ENCODE measurements at places on chromosomes 6 and 20.

DNA sequence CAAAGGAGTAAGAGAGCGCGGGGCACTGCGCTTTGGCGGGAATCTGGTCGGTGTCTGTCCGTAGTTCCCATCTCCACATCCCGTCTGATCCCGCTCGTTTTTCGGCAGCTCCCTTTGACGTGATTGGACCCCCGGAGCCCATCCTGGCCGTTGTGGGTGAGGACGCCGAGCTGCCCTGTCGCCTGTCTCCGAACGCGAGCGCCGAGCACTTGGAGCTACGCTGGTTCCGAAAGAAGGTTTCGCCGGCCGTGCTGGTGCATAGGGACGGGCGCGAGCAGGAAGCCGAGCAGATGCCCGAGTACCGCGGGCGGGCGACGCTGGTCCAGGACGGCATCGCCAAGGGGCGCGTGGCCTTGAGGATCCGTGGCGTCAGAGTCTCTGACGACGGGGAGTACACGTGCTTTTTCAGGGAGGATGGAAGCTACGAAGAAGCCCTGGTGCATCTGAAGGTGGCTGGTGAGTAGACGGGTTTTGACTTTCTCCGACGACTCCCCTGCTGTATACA is 1.4 kb downstream of the BTN1A1 start:
- peak; percentile 21 for DNase-seq

- no peak for DNase-seq
These were observed 37.3 kb upstream of the MAP7 start for GRCh38 chr6:136587527-136587926.

- peak; percentile 39 for DNase-seq
These were observed 472.1 kb upstream of the RNF217 start for GRCh38 chr6:124490122-124490521.

- no peak for DNase-seq
These were observed at the start of gene TRDN for GRCh38 chr6:123636782-123637181. Gene TRDN, minus strand, starts transcription at chr6:123636950. Its CDS starts 175 bp downstream, at chr6:123636775.

DNA sequence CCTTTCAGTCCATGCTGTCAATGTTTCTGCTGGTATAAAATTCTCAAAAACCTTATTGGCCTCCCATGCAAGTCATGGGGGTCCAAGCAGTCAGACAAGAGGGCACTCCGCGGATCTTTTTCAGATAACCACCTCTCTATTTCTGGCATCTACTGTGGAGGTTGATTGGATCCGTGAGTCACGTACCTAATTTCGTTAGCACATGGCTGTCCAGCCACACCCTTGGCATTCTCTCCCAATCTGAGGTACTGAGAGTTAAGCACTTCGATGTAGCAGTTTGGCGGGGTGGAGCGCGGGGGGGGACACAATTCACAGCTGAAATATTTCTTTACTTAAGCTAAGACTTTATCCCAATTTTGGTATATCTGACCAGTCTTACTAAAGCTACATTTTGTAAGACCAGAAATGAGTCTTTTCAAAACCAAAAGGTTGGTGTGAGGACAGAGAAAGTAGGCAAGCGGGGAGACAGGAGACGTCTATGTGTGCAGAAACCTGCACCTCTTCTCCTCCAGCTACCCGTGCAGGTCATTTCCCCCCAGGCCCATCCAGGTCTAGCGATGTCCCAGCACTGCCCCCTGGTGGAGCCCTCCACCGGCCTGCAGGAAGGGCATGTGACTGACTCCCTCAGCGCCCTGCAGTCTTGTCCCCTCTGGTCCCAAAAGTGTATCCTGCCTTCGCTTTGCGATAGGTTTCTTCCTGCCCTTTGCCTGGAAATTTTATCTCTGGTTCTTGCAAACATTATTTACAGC is 113.1 kb downstream of the ADAT2 start:
- no peak for DNase-seq

- no peak for DNase-seq
These were observed 140.9 kb downstream of the THBS2 start for GRCh38 chr6:169112483-169113320.

GRCh38 chr6:14031516-14031915 is 86.1 kb upstream of the CD83 start:
- peak; percentile 35 for DNase-seq

- no peak for DNase-seq
These were observed 114.7 kb downstream of the ANKRD60 start for GRCh38 chr20:58113716-58114115.

GRCh38 chr6:4902363-4902762 is 101.5 kb downstream of the RPP40 start:
- DNase-seq: no peak

GRCh38 chr6:139649732-139650131 is 275.3 kb upstream of the CITED2 start:
- no peak for DNase-seq

DNA sequence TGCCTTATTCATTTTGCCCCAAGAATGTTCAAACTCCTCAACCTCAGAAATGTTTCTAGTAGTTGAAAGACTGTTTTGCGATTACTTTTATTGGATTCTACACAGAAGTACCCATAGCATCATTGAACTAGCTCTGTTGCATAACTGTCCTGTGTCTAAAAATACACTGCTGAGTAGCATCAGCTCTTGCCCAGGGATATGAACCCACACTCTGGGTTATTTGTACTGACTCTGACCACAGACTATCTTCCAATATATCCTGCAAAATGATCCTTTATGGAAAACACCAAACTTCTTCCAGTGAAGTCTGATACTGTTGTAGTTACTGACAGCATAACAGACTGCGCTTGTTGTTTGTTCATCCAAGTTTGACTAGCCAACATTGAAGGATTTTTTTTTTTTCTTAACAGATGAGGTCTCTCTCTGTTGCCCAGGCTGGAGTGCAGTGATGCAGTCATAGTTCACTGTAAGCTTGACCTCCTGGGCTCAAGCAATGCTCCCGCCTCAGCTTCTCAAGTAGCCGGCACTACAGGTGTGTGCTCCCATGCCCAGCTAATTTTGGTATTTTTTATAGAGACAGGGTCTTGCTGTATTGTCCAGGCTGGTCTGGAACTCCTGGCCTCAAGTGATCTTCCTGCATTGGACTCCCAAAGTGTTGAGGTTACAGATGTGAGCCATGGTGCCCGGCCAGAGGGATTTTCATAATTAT is 49.9 kb downstream of the TULP4 start:
- DNase-seq: no peak

- peak; percentile 83 for DNase-seq
These were observed 5.1 kb upstream of the KIAA0408 start for GRCh38 chr6:127464161-127464880.

GRCh38 chr20:48892891-48893290 is 28.6 kb upstream of the ARFGEF2 start:
- no peak for DNase-seq

GRCh38 chr6:11732036-11732631 is 46.5 kb downstream of the ADTRP start:
- peak; percentile 22 for DNase-seq

DNA sequence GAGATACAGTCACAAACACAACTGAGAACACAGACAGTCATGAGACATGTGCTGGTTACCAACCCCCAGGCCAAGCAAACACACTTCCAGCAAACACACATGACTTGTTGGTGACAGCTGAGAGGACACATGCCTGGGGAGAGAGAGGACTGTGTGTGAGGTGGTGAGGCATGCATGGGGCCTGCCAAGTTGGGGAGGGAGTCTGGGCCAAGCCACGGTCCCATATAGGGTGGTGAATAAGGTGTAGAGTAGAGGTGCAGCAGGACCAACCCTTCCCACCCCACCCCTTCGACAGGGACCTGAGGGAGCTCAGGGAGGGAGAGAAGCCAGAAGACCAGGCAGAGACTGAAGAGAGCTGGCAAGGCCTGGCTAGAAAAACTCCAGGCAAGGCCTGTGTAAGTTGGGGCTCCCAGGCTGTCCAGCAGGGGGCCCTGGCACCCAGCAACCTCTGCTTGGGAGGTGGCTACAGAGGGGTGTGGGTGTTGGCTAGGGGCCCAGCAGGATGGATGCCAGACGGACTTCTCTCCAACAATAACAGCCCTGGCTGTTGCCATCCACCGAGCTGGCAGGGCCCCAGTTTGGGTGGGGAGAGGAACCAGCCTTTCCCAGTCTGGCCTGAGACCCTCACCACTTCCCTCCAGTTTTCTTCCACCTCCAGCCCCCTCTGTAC is 2.0 kb upstream of the SLC29A1 start:
- DNase-seq: peak; percentile 66

DNA sequence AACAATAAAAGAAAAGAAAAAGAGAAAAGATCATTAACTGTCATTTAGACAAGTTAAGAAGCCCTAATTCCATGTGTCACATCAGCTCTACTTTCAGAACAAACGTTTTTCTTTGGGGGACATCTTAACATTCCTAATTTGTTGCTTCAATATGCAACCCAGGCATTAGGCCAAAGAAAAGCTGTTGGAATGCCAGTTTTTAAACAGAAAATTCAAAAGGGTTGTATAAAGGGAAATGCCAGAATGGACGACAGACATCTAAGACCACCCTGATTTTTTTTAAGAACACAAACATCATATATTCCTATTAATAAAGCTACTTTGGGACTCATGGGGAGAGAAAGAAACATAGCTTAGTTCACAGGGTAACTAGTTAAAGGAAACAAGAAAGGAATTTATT is 315.0 kb downstream of the GMDS start:
- DNase-seq: peak; percentile 20

GRCh38 chr6:24931296-24931695 is 4.5 kb downstream of the RIPOR2 start:
- no peak for DNase-seq

DNA sequence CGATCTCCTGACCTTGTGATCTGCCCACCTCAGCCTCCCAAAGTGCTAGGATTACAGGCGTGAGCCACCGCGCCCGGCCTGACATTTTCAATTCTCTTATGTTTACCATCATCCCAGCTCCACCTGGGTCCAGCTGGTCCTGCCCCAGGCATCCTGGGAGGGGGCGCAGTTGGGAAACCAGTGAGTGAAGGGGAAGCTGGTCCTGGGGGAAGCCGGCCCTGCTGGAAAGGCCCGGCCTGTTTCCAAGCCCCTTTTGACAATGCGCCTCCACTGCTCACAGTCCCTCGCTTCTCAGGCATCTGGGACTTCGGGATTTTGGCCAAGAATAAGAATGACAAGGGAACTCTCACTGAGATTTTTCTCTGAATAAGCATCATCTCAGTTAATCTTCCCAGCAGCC is 14.2 kb downstream of the SLC13A3 start:
- no peak for DNase-seq

- no peak for DNase-seq
These were observed 4.6 kb downstream of the GUCA1A start for GRCh38 chr6:42177514-42178364.

DNA sequence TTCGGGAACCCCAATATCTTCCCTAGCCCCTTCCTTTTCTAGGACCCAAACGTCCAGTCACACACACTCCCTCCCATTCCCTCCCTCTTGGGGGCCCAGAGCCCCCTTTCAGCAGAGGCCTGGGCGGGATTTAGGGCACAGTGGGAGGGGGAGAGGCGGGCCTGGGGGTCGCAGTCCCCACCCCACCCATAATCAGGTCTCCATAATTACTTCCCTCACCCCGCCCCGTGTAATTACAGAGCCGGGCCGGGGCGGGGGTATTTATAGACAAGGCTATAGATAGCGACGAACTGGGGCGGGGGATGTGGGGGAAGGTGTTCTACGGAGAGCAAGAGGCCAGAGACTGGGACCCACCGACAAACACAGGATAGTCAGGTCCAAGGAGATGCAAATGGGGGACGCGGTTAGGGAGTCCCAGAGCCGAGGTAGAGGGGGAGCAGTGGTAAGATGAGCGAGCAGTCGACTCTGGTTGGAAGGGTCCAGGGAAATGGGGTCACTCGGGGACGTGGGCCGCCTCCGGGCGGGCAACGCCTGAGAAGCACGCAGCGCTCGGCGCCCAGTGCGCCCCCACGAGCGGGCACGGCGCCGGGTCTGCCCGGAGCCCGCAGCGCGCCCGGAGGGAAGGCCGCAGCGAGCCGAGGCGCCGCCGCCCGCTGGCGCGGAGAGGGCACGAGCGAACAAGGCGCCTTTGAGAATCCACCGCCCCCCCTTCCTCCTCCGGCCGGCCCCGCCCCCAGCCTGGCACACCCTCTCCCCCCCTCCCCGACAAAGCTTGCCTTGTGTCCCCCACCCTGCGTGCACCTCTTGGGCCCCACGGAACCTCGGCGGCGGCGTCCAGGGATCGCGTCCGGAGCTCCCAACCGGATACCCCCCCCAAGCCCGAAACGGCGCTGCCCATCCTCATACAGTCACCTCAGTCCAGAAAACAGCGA is 670 bp upstream of the COL11A2 start:
- DNase-seq: no peak

GRCh38 chr6:44001318-44002066 is 125.8 kb downstream of the MRPL14 start:
- DNase-seq: peak; percentile 63

DNA sequence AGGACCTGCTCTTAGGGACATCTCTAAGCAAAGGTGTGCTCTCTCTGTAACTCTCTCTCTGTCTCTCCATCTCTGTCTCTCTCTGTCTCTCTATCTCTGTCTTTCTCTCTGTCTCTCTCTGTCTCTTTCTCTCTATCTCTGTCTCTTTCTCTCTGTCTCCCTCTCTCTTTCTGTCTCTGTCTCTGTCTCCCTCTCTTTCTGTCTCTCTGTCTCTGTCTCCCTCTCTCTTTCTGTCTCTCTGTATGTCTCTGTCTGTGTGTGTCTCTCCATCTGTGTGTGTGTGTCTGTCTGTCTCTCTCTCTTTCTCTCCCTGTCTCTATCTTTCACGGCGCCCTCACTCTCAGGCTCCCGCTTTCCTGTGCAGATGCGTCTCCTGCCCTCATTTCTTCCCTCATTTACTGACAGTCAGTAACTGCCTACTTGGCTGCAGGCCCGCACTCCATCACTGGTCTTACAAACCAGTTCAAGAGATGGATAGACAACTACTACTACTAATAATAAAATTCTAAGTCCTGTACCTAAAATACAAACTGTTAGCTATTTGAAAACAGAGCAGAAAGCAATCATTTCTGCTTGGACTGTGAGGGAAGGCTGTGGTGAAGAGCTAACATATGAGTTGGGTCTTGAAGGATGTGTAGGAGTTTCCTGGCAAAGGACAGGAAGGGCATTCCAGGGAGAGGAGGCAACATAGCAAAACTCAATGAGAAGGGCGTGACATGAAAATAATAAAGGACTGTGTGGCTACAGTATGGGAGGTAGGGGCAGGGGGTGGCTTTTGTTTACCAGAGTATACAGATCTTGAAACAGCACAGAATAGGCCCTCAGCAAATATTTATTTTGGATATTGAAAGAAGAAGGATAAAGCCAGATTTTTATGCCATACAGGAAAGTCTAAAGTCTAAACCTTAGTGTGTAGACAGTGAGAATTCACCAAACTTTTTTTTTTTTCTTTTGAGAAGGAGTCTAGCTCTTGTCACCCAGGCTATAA is 67.8 kb upstream of the TAB2 start:
- DNase-seq: no peak

- no peak for DNase-seq
These were observed 138.8 kb upstream of the C6orf118 start for GRCh38 chr6:165448210-165448609.

GRCh38 chr20:19920381-19921138 is 96.6 kb upstream of the NAA20 start:
- no peak for DNase-seq

Data from fibroblast of skin of abdomen (primary cell).